ENCODE measurements at places on chromosomes 7 and 10. TPM values are rescaled to one million over a fixed set of nuclear protein-coding genes. Genes with fewer than 3 reads are reported as not detected.

GRCh38 chr10:43843321-43844101 lies 194.8 kb upstream of the ZNF32 start:
- DNase-seq, result no peak

- no peak for DNase-seq
These were observed 232.8 kb downstream of the GLRX3 start for GRCh38 chr10:130368761-130369560.

- DNase-seq, result no peak
These were observed 34.2 kb downstream of the CHST12 start for GRCh38 chr7:2437537-2438148.

GRCh38 chr7:6148724-6149360 lies 117.7 kb downstream of the ANKRD61 start:
- DNase-seq, result no peak

Gene ADAM12
- total RNA-seq, result not detected
